ENCODE measurements at places on chromosomes 2 and 18.
A peak's percentile ranks its signal among the peaks of the same experiment; 100 is the strongest.

- no peak for DNase-seq
Measured at GRCh38 chr2:40095000-40095399, 315.9 kb upstream of the THUMPD2 start.

DNA sequence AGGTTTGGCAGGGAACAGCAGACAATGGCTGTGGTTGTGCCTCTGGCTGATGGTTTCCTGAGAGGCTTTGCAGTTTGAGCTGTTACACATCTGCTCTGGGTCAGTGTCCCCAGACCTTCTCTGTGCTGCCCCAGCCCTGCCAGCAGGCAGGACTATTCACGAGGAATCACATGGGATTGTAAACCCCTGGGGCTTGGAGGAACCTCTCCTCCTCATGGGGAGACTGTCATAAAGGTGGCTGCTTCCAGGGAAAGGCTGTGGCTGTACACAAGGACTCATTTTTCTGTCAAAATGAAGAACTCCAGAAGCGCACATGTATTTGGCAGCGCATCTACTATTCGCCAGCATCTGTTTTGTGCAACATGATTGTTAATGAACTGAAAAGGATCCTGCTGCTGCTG is 142.6 kb upstream of the CYP1B1 start:
- no peak for DNase-seq

DNA sequence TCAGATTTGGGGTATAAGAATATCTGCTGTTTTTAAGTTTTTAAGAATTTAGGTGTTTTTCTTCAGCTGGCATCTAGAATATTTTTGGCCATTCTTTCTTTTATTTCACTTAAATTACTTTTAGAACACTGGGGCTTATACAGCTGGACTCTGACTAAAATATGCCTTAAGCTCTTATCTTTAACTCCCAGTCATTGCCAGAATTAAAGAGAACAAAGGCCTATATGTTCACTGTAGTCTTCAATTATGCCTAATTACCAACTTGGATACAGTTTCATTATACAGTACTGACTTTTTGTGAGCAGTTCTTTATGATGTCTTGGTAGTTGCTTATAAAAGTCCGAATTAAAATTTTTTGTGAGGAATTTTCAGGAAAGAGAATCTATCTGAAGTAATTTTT is 192.8 kb downstream of the ZNF407 start:
- DNase-seq: no peak

GRCh38 chr2:231475965-231476364 is 11.7 kb upstream of the NCL start:
- DNase-seq: no peak

DNA sequence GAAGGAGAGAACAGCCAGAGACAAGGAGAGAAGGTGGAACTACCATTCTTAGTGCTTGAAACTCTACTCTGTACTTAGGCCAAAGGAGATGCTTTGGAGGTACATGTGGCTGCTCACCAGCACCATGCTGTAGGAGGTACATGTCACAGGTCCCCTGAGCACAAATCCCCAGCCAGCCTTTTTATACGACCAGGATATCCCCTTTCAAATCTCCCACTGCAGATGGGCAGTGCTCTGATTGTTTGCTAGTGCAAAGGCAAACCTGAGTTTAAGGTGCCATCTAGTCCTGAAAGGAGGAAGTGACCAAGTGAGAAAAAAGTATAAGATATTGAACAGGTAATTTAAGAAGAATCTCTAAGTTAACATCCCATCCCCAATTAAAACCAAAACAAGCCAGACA is 17.1 kb upstream of the TTC21B start:
- DNase-seq: no peak

DNA sequence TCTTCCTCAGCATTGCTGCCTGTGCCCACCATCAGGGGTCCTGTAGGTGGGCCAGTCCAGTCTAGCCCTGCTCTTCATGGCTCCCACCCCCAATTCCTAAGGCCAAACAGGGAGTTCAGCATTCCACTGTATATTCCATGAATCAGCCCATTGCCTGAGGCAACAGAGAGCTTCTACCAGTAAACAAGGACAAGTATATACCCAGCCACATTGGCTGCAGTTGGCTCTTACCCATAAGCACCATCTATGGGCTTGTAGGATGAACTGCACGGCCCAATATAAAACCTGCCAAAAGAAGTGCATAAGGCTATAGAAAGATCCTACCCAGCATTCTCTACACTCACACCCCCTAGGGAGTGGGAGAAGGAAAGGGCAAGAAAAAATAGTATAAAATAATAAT is 95.1 kb upstream of the SALL3 start:
- no peak for DNase-seq

DNA sequence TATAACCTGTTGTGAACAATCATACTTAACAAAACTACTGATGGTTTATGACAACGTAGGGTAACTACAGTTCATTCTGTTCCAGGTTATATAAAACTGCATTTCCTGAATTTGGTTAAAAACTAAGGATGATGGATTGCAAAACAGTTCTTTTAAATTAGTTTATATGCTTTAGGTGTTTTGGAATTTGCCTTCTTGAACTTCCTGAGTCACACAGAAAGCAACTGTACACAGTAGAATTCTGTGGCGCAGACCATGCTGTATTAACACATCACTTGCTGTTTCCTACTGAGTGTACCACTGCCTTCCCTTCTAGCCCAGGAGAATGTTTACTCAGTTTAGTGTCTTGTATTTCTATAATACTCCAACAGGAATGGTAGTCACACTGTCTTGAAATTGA is 19.4 kb downstream of the ITGB1BP1 start:
- DNase-seq: no peak

- DNase-seq: no peak
Measured at GRCh38 chr2:69483024-69483423, 45.8 kb upstream of the NFU1 start.

DNA sequence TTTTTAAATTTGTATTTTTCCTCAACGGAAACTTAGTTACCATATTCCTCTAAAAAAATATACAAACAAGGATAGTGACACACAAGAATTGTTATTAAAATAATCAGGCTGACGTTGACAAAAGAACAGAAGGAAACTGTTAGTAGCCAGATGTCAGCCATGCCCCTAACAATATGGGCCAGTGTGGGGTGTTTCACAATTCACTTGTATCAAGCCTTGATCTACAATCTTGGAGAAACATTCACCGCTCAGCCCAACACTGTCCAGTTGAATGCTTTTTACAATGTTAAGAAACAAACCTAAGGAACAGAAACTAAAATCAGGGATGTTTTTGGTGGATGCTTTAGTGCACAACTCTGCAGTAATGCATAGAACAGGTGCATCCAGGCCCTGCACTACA is 44.6 kb downstream of the TMEFF2 start:
- DNase-seq: no peak

- no peak for DNase-seq
Measured at GRCh38 chr2:3631851-3632659, 25.9 kb upstream of the ALLC start.

- no peak for DNase-seq
Measured at GRCh38 chr2:172080641-172081220, 4.6 kb upstream of the DLX1 start.

DNA sequence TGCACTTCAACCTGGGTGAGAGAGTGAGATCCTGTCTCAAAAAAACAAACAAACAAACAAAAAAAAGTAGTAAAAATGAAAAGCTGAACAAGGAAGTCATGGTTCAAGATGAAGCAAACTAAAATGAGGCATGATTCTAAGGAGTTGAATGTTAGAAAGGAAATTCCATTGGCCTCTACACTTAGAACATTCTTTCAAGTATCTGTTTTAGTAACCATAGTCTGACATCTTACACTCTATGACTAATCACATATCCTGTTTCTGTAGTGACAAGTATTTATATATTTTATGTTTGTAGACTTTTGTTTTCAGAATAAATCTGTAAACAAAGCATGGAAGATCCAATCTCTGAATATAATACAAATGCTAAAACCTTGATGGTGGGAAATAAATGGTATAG is 164.1 kb downstream of the KIAA1328 start:
- DNase-seq: no peak

DNA sequence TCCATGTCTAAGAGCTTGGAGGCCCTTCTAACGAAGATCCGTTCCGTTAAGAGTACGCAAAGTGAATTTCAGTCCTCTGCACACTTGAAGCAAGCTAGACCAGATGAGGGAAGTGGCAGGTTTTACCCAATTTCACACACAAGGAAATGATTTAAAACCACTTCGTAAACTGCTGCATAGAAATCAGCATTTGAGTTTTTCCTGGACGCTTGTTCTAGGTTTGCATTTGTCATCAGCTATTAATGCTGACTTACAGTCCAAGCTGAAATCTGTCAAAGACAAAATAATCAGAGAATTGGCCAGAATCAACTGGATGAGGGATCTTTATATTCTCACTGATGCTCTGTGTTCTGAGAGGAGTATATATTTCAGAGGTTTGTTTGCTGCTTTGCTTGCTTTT is 117.6 kb upstream of the RASGRP3 start:
- no peak for DNase-seq

- peak; percentile 98 for DNase-seq
Measured at GRCh38 chr2:97645695-97646629, at the start of gene COX5B. Gene COX5B, plus strand, starts transcription at chr2:97646062. Its CDS starts 25 bp downstream, at chr2:97646087.

DNA sequence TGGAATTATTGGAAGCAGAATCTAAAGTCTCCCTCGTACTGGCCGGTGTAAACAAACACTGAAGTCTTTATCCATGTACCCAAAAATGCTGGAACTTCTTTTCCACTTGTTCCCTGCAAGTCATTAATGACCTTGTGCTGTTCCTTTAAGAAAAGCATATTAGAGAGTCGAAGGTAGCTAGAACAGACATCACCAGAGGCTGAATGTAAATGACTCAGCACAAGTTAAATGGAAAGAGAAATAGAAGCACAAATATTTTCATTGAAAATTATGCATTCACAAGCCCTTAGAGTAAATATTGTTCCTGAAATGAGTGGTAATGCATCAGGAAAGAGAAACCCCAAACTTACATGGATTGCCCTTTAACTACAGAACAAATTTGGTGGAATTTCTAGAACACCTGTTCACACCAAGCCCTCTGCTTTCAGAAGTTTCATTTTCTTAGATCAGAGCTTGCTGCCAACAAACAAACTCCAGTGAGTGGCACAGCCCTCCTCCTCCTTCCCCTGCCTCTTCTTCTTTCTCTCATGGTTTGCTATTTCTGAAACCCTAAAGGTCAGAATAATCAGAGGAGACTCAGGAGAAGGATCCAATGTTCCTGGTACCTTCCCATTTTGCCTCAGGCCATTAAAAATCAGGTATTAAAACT is 264.3 kb downstream of the TXNL1 start:
- no peak for DNase-seq

DNA sequence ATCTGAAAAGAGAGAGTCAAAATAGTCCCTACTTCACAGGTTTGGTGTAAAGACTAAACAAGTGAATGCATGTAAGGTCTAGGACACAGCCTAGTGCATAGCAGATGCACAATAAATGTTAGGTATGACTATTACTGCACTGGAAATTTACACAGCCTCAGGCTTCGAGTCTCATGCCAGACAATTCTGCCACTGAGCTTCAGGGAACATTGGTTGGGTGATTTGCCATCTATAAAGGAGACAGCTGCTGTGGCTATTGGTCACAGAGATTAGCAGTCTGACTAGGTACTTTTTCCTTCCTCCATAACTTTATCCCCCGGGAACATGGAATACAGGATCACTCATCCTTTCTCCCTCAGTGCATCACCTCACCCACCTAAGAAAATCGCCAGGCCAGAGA is 89.2 kb downstream of the FAM124B start:
- DNase-seq: no peak

DNA sequence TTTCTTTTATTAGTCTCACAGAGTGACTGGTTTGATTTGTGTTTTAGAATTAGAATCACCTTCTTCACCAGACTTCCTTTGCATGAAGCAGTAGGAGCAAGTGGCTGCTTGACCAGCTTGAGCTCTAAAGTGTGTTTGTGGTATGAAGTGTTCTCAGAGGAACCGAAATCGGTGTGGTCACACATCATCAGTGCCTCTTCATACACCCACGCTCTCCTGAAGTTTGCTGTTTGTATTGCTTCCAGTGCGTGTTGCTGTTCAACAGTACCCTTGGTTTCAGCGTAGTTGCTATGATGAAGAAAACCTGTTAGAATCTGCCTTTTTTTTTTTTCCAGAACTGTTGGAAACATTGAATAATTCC is 77.9 kb downstream of the LIMS1 start:
- no peak for DNase-seq

DNA sequence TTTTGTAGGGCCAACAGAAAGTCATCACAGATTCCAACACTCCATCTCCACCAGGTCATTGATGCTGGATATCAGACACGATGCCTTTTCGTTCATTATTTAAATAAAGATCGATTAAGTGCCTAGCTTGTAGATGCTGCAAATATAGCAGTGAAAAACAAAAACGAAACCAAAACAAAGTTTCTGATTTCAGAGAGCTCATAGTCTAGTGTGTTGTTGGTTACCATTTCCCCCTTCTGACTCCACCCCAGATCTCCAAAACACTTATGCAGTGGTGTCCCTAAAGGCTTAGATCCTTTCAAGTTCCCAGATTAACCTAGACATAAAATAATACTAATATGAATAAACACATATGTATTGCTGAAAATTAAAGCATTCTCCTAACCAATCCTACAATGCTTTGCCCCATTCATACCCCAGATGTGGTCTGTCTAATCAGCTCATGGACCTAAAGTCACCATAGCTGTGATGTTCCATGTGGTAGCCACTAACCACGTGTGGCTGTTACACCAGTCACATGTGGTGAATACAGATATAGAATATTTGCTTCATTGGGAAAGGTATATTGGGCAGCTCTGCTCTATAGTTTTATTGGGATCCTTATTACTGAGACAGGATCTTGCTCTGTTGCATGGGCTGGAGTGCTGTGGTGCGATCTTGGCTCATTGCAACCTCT is 787.2 kb downstream of the TDRD15 start:
- no peak for DNase-seq

- no peak for DNase-seq
Measured at GRCh38 chr2:1024981-1025380, 74.3 kb downstream of the SNTG2 start.

- no peak for DNase-seq
Measured at GRCh38 chr18:70418546-70419311, 129.9 kb downstream of the SOCS6 start.

- DNase-seq: no peak
Measured at GRCh38 chr2:159616286-159616701, at the start of gene BAZ2B. Gene BAZ2B, minus strand, starts transcription at chr2:159616548. Its CDS starts 137,829 bp downstream, at chr2:159478719.

GRCh38 chr2:162795312-162795711 is 43.3 kb downstream of the KCNH7 start:
- no peak for DNase-seq

- no peak for DNase-seq
Measured at GRCh38 chr2:39625193-39625926, 40.4 kb upstream of the TMEM178A start.

DNA sequence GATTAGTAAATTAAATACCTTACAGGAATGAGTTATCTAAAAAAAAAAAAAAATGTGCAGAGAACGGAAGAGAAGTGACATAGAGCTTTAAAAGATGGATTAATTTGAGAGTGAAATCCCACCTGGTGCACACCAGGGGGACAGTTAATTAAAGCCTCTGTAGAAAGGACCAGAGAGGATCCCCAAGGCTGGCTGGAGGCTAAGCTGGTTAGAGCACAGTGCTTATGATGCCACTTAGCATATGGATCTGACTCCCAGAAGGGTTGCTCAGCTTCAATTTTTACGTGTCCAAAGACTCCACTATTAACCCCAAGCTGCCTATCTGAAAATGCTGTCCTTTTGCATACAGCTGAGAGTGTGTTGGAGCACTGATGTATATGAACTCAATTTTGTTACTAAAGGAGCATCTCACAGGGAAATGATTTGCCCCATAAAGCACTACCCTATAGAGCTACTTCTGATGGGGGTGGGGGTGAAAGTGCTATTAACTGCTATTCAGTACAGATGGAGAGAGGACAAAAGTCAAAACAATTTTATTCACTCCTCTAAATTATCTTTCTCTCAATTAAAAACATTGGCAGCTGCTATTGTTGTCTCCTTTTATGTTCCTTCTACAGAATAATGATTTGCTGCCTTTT is 15.2 kb upstream of the SLC8A1 start:
- no peak for DNase-seq

- no peak for DNase-seq
Measured at GRCh38 chr18:37958499-37958898, 392.9 kb upstream of the CELF4 start.
